Activated B cell treated with CpG ODN at 0.5 μM for 24 hours (primary cell): ENCODE measurements at places on chromosomes 2 and 18.
A peak's percentile ranks its signal among the peaks of the same experiment; 100 is the strongest.

- DNase-seq: no peak
Measured at GRCh38 chr2:7681881-7682461, 764.8 kb downstream of the RNF144A start.

DNA sequence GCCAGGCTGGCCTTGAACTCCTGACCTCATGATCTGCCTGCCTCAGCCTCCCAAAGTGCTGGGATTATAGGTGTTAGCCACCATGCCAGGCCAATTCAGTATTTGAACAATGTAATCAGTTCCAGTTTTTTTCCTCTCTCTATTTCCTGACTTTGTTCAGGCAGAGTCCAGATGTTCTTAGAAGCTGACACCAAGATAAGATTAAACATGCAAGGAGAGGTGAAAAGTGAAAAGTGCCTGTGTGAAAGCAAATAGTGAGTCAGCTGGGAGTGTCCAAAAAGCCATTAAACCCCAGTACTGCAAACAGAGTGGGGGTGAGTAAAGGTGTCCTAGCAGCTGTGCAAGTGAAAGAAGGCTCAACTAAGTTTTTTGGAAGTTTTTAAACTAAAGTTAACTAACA lies 231.5 kb downstream of the PTH2R start:
- DNase-seq: no peak

DNA sequence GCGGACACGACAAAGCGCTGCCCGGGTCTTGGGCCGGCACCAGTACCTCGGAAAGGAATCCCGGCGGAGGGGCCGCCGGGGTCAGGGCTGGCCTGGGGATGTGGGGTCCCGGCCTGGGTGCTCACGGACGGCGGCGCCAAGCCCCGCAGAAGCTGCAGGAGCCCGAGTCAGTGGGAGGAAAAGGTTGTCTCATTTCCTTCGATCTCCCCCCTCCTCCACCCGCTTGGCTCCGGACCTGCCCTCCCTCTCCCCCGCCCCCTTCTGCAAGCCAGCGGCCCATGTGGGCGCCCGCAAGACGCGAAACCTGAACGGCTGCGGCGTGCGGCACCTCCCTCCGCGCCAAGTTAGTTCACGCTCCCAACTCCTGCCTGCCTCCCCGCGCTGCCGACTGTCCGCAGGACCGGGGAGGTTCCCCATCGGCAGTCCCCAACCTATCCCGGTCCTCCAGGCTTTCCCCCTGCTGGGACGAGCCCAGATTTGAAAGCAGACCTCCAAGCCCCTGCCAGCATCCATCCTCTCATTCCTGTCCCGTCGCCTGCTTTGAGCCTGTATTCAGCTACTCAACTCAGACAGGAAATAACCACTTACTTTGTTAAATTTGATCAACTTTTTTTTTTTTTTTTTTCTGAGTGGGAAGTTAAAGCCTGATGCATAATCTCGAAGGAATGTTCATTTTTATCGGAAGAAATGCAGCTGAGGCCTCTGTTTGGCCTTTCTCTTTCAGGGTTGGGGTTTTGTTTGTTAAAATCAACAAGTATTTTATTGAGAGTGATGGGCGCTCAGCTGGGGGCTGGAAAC lies at the start of gene EVA1A:
EVA1A (minus strand) TSS at position 172 of the 798 bp plus-strand sequence. CDS start 42,799 bp downstream, outside the sequence.
- no peak for DNase-seq

DNA sequence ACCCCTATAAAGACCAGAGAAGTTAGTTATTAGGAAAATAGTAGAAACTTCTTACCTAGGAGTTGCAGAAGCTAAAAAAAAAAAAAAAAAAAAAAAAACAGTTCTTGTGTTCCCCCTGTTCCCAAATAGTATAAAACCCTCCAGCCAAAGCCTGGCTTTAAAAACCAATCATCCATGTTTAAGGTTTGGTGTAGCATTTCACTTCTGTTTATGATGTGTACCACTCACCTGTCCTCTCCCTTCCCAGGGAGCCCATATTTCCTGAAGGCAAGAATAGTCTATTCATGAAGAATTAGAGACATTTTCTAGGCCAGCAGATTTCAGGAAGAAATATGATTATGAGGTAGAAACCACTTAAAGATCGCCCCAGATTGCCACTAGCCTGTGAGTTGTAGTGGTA lies 273.6 kb downstream of the SETBP1 start:
- no peak for DNase-seq

DNA sequence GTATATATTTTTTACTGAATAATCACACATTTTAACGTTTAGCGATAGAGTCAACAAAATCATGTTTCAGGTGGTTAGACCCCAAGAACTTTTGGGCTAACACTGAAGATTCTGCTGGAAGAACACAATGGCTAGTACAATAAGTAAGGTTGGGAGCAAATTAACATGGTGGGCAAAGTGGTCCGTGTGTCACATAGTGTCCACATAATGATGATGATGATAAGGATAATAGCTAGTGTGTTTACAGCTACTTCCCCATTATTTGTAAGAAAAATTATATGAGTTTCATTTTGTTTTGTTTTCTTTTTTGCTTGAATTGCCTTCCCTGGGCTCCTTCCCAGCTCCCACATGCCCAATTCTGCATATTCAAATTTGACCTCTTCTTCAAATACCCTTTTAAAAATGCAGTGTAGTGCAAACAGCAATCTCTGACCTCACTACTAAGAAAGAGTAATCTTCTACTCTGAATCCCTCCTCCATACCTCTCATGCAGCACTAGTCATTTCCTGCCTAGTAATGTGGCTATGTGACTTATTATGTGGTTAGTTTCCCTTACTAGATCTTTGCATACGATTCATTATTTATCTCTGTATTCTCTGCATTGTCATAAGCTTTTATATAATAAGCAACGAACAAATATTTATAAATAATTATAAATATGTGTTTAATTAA lies 16.9 kb upstream of the VPS54 start:
- DNase-seq: no peak

GRCh38 chr18:31857526-31858106 lies 85.3 kb downstream of the TRAPPC8 start:
- no peak for DNase-seq

DNA sequence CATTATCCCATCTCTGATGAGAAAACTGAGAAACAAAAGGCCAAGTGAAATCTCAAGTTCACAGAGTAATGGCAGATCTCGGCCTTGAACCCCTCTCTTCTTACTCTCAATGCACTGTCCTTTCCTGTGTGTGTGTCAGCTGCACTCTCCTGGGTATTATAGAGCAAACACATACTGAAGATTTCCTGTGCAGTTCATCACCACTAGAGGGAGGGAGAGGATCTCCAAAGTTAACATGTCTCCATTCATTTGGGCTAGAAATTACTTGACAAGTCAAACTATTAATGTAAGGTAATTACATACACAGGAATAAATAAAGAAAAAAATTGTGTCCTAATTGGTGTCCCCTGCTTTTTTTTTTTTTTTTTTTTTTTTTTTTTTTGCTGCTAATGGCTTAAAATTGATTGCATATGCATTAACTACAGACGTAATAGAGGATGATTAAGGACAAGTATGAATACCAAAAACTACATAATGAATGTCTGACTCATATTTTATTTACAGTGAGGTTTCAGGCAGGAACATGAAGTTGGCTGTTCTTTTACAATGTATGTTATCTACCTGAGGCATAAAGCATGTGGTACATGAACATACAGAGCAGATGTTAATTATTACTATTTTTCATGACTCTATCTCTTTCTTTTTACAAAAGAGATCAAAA lies 269.2 kb downstream of the NYAP2 start:
- DNase-seq: no peak

GRCh38 chr2:142598846-142599245 lies 278.6 kb upstream of the KYNU start:
- no peak for DNase-seq

GRCh38 chr2:111662771-111663470 lies 221.1 kb downstream of the ANAPC1 start:
- no peak for DNase-seq

DNA sequence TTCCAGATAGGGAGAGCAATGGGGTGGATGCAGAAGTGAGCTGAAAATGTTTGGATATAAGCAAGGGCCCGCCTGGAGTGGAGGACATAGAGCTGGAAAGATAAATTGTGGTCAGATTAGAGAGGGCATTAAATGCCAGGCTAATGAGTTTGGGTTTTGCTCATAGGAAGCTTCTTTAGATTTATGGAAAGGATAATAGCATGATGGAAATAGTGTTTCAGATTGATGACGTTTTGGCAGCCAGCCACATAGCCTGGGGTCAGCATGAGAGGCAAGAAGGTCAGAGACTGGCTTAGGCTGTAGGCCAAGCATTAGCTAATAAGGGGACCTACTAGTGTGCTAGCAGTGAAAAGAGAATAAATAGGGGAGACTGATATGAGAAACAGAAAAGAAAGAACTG lies 321.6 kb downstream of the STK39 start:
- DNase-seq: no peak

GRCh38 chr2:187710791-187711521 lies 156.7 kb upstream of the TFPI start:
- no peak for DNase-seq

DNA sequence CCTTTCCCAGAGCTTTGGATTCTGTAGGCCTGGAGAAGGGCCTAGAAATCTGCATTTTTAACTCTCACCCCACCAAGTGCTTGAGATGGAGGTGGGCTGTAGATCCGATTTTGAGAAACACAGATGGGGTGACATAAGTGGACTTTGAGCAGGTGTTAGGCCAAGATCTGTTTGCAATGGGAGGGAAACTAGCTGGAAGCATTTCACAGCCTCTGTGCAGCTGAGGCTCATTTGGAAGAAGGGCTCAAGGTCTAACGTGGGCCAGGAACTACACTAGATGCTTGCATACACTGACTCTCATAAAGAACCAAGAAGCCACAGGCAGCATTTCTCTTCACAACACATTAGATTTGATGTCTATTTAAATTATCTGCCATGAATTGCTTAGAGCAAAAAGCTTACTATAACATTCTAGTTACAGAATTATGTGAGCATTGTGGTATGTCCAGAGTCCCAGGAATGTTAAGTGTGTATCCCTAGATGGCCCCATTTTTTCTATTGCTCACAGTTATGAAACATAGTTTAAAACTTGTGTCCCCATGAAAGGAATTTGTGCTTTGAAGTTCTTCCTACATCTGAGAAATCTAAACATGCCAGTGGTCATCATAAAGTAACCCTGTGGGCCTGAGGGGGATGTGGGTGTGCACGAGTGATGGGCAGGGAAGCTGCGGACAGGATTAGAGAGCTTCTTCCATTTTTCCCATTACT lies 77.2 kb downstream of the CD28 start:
- DNase-seq: no peak

GRCh38 chr2:210965472-210965871 lies 409.1 kb downstream of the CPS1 start:
- no peak for DNase-seq

DNA sequence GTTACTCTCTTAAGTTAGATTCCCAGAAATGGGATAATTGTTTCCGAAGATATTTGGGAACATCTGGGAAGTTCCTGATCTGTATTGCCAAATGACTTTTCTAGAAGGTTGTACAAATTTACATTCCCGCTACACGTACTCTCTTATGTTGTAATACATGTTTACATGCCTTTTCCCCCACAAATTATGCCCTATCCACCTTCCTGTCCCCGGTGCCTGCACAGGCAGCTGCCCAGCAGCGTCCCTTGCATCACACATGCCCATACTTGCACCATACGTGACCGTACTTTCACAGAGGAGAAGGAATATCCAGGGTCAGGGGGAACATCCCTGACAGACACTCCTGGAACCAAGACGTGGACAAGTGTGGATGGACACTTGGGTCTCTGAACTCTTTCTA lies 24.2 kb upstream of the KLF11 start:
- DNase-seq: no peak

DNA sequence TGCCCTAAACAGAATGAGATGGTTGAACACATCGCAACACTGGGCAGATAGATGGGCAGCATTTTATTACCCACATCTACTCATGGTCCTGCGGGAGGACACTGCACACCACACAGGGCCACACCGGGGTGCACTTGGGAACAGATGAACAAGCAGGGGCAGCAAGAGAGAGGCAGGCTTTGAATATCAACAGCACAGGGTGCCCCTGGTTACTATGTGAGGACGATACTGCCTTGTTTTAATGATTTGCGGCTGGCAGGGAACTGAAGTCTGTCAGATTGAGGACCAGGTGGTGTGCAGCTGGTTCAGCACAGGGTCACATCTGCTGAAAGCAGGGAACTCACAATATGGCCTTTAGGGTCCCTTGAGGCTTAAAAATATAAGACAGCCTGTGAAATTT lies 195.7 kb downstream of the PIEZO2 start:
- no peak for DNase-seq

GRCh38 chr2:112665113-112665780 lies 19.5 kb downstream of the SLC20A1 start:
- DNase-seq: no peak

DNA sequence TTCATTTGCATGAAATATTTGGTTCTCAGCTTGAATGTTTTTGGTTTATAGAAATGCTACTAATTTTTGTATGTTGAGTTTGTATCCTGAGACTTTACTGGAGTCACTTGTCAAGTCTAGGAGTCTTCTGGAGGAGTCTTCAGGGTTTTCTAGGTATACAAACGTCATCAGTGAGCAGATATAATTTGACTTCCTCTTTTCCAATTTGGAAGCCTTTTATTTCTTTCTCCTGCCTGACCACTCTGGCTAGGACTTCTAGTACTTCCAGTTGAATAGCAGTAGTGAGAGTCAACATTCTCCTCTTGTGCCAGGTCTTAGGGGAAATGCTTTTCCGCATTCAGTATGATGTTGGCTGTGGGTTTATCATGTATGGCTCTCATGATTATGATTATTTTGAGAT lies 55.4 kb upstream of the THUMPD2 start:
- DNase-seq: no peak

GRCh38 chr2:142863485-142863961 lies 13.9 kb upstream of the KYNU start:
- DNase-seq: no peak

DNA sequence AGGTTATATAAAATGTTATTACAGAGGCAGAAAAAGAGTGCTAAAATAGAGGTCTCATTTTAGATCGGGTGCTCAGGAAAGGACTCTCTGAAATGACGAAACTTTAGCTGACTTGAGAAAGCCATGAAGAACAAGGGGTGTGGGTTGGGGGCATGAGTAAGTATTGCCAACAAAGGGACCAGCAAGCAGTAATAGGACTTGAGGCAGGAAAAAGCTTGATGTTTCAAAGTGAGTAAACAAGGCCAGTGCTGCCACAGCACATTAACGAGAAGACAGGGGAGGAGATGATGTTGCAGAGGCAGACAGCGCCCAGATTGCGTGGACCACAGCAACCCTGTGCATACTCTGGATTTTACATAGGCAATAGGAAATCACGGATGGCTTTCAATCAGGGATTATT lies 318.8 kb downstream of the ZEB2 start:
- DNase-seq: no peak

DNA sequence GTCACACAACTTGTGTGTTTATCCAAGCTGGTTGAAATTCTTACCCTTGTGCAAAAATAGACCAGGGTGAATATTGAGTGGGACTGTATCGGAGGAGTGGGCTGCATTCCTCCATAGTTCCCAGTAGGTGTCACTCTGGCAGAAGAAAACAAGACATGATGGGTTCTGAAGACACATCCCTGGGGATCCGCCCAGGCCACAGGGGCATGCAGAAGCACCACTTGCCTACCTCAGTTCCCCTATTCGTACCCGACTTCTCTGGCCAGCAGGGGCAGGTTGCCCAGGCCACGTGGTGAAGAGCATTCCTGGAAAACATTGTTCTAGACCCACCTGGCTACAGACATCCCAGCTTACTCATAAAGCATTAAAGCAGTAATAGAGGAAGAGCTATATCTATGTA lies 168.2 kb downstream of the FAM210A start:
- peak; percentile 56 for DNase-seq

GRCh38 chr2:160507464-160507863 lies 13.9 kb upstream of the RBMS1 start:
- DNase-seq: no peak
